ENCODE measurements at places on chromosomes 5 and 9.

DNA sequence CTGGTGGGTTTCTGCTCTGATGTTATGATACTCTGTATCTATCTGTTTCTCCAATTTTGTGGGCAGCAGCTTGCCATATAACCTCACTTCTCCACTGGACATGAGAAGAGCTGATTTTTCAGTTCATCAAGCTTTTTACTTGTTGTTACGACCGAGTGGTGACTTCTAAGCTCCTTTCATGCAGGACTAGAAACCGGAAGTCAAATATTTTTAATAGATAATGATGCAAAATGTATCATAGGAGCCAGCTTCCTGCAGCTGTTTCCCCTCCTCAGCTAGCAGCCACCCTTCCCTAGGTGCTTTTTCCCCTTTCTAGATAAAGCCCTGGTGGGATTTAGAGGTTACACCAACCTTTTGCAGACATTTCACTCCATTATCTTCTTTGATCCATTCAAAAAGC is 17.0 kb upstream of the ADAM19 start:
- DNase-seq: no peak

DNA sequence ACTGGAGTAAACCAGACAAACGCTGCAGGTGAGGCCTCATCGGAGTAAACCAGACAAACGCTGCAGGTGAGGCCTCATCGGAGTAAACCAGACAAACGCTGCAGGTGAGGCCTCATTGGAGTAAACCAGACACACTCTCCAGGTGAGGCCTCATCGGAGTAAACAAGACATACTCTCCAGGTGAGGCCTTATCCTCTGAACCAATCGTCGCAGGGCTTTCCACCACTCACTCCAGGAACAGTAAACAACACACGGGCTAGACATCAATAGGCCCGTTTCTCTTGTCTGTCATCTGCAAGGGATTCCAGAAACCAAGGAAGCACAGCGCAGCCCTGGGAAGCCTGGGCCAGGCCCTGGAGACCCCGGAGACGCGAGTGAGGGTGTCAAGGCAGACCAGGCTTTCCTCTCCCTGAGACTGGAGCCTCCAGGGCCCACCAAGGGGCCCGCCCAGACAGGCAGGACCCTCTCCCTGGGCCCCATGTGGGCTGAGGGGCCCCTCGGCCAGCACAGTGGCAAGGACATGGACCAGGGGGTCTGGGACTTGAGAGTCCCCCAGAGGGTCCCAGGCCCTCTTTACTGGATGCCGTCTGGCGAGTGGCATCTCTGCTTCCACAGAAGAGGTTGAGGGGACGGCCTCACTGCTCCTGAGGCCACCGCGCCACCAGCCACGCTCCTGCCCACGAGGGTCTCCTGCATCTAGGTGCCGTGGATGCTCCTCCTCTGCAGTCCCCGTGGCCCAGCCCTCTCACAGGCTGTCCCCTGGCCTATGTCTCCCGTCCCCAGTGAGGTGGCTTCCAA is 26.4 kb upstream of the NSMF start:
- peak; percentile 8 for DNase-seq

- no peak for DNase-seq
These were observed 172.4 kb downstream of the SYK start for GRCh38 chr9:90974016-90974415.

DNA sequence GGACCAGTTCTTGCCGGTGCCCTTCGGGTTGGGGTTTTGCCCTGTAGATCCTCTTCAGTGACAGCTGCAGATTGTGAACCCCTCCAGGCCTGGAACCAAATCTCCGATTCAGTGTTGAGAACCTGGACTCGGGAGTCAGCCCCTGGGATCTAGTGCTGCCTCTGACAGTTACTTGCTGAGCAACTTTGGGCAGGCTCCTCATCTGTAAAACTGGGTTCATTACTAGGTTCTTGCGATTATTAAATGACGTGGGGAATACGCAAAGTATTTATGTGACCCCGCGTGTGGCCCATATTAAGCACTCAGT is 600 bp downstream of the ERCC6L2 start:
- no peak for DNase-seq

DNA sequence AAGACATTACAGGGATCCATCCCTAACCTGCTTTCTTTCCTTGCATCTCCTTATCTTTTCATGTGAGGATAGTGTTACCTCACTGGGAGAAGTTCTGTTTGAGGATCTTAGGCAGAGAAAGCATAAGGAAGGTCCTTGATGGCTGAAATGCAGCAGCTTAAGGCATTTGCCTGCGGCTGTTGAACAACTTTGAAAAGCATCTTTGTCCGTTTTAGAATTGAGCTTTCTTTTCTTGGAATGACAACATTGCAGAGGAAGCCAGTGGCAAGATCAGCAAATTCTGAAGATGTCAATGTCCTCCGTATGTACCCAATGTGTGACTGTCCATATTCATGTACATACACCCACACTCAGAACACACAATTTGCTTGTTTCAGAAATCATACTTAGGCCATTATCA is 436.2 kb downstream of the GABRG2 start:
- no peak for DNase-seq

DNA sequence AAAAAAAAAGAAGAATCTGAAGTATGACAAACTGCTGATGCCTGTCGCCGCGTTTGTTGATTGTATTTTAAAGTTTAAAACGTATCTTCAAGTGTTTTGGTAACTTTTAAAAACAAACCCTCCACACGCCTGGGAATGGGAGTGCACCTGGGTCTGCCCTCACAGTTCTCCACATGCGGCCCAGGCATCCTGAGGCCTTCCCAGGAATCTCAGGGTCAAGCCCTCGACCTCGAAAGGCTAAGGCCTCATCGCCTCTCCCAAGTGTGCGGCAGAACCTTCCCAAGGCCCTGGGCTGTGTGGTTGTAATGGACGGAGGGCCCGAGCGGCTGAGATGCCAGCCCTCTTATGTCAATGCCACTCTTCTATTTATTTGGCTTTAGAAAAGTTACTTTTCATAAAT is 94.4 kb downstream of the CAMSAP1 start:
- DNase-seq: no peak

GRCh38 chr5:57117596-57117995 is 56.3 kb upstream of the GPBP1 start:
- DNase-seq: no peak

DNA sequence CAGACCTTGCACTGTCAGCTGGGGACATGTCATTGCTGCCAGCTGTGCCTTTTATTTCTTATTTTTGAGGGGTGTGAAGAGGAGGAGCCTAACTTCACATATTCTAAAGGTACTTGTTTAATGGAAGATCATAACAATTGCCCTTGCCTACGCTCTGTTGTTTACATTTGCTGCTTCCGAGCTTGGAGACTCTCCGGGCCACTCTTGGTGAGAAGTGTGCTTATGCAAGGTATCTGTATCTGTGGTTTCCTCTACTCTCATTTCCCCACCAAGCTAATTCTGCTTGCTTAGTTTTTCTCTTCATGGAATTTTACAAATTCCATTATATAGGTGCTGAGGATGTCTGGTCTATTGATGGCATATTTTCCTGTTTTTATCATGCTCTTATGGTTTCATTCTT is 105.3 kb downstream of the RASGRF2 start:
- no peak for DNase-seq

- DNase-seq: peak; percentile 29
These were observed 30.4 kb downstream of the AHRR start for GRCh38 chr5:351921-352245.

DNA sequence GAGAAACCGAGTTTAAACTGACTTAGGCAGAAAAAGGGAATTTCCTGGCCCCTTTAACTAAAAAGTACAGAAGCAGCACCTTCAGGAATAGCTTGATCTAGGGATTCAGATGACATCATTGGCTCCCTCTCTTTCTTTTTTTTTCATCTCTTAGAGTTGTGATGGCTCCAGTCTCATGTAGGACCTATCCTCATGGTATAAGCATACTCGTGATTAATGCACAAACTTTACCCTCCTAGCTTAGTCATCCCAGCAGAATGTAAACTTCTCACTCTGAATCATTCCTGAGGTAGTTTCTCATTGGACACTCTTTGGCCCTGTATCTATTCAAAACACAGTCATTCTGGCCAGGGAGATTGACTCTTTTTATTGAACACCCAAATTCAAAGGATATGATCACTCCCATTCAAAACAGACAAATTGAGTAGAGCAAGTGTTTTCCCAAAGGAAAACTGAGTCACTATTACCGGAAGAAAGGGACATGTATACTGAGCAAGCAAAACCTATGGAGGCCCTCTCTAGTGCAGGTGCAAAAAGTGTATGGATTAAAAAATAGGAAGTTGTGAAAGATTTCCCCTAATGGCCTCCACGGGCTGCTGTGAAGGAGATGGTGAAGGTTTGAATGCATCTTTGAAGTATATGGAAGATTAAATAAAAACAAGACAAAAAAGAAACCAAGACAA is 27.6 kb upstream of the SMIM23 start:
- DNase-seq: no peak

- no peak for DNase-seq
These were observed 129.1 kb downstream of the CACNA1B start for GRCh38 chr9:138006576-138007233.

DNA sequence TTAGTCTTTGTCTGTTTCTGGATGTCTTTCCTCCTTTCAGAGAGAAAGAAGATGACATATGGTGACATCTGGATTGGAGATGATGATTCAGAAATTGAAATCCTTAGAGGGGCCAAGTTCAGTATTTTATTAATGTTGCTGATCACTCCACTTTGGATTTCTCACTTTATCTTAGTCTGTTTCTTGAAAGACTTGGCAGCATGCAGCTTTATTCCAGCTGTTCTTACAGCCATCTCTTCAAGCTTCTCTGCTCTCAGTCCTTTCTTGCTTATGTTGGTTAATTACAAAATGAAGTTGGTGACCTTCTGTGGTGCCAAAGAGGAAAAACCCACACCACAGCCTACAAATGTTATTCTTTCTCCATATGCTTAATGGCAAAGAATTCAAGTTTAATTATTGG is 62.1 kb downstream of the SNCAIP start:
- DNase-seq: no peak

DNA sequence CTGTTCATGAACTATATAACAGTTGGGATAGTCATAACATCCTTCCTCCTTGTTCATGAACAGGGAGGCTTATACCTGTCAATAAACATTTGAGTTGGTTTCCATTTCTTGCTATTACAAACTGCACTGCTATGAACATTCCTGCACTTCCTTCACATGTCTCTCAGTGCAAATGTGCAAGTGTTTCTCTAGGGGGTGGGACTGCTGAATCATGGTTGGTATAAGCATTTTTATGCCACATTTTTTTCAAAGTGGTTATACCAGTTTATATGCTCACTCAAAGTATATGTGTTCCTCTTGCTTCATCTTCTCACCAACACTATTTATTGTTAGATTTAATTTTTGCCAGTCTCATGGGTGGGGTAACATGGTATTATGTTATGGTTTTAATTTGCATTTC is 25.8 kb upstream of the TPD52L3 start:
- DNase-seq: no peak

DNA sequence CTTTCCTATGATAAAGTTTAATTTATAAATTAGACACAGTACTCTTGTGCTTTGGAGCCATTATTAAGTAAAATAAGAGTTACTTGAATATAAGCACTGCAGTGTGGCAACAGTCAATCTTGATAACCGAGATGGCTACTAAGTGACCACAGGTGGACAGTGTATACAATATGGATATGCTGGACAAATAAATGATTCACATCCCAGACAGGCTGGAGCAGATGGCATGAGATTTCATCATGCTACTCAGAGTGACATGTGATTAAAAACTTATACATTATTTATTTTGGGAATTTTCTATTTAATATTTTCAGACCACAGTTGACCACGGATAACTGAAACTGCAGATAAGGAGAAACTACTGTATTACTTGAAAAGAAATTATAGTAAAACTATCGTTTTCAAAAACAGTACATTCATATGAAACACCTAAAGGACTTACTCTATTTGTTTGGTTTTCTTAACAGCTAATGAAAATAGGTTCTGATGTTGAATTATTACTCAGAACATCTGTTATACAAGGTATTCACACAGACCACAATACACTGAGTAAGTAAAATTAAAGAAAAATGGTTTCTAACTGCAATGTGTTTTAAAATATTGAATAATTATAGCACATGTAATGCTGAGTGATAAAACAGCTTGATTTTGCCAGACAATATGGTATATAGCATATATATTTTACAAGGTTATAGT is 16.0 kb downstream of the LYRM7 start:
- no peak for DNase-seq

GRCh38 chr5:10567781-10568321 is 4.0 kb downstream of the ANKRD33B start:
- no peak for DNase-seq

DNA sequence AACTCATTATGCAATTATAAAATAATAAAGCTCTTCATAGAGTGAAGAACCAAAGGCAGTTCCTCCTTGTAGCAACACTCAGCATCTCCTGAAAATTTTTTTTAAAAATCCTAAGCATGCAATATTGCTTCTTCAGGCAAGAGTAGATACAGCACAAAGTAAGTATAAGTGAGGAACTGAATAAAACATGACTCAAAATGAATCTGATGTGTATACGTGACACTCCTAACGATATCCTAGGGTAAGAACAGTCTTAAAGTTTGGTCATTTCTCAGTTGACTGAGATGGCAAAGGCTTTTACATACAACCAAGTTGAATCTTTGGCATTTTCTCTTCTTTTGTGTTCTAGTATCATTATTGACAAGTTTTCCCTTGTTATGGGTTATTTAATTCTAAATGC is 41.1 kb upstream of the AOPEP start:
- no peak for DNase-seq

DNA sequence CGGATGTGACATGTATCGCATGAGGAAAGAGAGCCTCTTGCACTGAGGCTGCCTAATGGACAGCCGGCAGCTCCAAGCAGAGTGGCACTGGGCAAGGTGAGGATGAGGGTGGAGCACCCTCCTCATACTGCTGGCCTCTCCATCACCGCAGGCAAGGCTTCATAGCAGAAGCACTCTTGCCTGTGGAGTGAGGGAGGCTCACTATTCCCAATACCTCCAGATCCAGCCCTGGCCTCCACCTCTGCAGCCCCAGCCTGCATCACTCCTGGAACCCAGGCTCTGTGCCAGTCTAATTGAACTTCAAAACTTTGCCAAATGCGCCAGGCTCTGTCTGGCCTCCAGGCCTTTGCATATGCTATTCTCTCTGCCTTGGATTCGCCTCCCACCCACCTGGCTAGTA is 29.7 kb upstream of the ARAP3 start:
- DNase-seq: no peak

DNA sequence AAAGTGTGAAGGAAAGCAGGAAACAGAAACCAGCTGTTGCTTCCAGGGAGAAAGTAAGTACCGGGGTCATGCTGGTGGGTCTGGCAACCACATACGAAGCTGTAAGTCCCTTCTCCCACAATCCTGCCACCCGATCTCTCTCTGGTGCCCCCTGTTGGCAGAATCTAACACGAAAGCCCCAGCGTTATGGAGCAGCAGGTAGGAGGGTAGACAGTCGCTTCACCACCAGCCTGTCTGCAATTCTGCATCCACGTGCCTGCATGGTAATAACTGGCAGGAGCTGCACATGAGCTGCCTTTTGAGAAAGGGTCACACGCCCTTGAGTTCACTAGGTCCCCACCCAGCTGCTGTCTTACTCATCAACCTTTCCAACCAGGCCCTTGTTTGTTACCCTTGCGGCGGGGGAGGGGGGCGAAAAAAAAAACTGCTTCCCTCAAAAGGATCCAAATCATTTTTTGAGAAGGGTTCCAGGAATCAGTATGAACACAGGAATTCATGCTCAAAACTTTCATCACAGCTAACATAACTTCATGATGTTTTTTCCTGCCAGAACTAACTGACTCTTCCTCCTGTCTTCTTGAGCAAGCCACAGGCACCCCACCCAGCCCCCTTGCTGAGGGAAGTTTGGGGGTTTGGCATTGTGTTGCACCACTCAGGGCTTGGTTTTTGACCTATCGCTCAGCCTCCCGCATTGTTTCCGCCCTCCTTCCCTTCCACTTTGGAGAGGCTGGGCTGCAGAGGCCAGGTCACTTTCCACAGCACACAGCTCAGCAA is 19.6 kb upstream of the TMEM252 start:
- DNase-seq: peak; percentile 26

Measured in 8988T (cell line).